GM13977 (cell line): ENCODE measurements at places on chromosomes 4 and X.

GRCh38 chr4:140286456-140286855, 87.0 kb upstream of the SCOC start:
- DNase-seq, result no peak

DNA sequence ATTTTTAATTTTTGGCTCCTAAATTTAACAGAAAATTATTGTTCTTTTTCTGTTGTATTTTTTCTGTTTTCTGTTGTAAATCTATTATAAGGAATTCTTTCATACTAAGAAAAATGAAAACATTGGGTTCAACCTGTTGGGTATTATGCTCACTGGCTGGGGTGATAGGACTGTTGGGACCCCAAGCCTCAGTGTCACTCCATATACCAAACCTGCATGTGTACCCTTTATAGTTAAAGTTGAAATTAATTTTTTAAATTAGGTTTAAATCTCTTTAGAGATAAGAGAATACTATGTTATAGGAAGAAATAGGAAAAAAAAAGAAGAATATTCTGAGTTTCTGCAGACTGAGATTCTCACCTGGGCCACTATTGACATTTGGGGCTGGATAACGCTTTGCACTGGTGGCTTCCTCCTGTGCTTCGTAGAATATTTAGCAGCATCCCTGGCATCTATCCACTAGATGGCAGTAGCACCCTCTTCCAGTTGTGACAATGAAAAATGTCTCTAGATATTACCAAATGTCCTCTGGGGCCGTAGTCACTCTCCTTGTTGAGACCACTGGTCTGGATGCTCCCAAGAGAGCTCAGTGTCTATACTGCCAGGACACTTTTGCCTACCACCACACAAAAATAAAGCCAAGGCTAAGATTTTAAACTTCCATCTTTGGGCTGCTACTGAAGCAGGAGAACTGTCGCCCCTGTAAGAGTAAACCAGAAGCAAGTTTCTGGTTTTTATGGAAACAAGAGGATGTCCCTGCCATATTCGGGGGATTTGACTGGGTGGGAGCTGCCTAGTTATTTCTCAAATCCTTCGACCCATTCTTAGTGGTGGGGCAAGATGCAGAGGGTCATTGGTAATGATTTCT, 22.4 kb upstream of the CLTRN start:
- DNase-seq, result peak; percentile 50

DNA sequence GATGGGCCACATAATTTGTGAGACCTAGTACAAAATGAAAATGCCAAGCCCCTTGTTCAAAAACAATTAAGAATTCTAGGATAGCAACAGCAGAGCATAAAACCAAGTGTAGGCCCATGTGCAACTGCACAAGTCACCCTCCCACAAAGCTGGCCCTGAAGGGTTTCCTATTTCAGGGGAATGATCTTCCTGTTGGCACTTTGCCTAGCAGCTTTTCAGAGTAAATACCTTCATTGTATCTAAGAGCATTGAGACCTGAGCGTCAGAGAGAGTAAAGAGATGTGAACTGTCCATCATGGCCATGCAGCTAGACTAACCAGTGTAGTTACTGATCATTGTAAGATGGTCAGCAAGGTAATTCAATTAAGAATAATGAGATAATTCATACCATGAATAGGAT, 113.6 kb downstream of the CNKSR2 start:
- DNase-seq, result no peak

DNA sequence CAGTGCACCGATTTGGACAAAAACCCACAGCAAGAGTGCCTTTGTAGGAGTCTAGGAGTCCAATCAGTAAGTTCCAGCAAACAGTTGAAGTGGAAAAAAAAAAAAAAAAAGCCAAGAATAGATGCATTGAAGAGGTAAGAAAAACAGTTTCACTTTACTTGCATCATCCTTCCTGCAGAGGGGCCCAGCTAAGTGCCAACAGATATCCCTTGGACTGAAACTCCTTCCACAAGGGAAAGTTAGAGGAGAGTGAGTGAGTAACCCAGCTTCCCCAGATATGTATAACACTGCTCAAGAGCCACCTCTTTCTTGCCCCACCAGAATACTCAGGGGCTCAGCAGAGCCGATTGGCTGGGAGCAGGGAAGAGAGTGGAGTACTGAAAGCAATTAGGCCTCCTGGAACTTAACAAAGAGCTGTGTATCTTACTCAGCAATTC, 617.7 kb upstream of the SMIM31 start:
- no peak for DNase-seq

GRCh38 chr4:125231661-125232060, 83.1 kb upstream of the FAT4 start:
- DNase-seq, result no peak

GRCh38 chr4:118918388-118918787, 29.7 kb downstream of the SYNPO2 start:
- no peak for DNase-seq

DNA sequence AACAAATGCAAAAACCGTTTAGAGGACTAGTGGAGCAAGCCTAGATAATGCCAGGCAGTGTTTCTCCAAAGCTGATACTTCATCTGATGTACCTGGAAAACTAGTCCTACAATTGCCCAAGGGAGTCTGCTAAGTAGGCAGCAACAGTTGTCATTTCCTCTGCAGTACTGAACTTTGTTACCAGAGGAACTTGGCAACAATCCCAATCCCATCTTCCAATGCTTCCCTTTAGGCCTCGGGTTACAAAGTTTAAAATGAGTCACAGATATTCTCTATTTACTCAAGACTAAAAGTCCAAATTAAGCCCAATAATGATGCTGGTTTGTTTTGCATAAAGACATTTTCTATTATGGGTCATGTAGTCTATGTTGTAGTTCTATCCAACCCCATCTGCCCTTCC, 120.0 kb upstream of the GLRA2 start:
- DNase-seq, result no peak

- no peak for DNase-seq
Observed at GRCh38 chrX:13420545-13421183, 100.8 kb upstream of the ATXN3L start.

DNA sequence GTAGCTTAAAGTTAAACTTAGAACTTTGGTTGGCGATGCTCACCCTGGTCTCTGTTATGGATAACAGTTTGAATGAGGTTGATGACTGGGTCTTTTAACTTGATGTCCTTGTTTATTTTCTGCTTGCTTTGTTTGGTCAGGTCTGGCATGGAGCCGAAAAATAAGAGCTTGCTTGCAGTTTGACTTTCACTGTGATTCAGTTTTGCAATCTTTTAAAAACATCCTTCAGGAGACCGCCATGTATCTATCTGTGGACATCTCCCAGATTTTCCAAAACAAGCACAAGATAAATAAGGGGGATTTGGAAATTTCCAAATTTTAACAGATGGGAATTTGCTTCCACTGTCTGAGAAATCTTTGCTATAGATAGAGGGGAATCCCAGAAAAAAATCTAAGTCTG, 246.7 kb downstream of the PALLD start:
- no peak for DNase-seq

DNA sequence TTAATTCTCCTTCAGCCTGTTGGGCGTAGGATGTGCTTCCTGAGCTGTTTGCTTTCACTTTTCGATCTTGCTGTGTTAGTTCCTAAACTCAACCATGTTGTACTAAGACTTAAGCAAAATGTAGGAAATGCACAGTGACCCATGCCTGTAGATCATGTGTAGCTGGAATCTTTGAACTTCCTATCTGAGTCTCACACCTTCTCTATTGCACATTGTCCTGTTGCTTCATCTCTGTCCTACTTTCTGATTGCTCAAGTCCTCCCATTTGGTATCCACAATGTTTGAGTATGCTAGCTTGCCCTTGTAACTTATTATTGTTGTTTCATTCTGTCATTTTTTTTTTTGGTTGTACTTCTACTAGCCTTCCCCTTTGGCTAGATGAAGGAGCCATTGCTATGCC, 239.6 kb downstream of the PPP1R2C start:
- DNase-seq, result no peak

GRCh38 chr4:47721892-47722575, 115.8 kb downstream of the CORIN start:
- no peak for DNase-seq

DNA sequence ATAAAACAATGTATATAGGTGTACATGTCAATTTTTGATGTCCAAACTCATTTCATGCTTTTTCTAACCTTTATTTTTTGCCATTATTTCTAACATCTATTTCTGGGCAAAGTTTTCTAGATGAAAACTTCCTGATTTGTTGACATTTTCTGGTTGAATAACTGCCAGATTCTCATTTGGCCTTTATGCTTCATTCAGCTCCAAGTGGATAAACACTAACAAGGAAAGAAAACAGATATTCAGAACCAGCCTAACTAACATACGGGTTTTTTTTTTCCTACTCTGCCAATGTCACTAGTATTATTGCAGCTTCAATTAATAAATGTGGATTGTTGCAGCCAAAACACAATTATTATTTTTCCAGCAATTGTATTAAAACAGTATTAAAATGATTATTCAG, 50.9 kb upstream of the RAP1GDS1 start:
- DNase-seq, result no peak

DNA sequence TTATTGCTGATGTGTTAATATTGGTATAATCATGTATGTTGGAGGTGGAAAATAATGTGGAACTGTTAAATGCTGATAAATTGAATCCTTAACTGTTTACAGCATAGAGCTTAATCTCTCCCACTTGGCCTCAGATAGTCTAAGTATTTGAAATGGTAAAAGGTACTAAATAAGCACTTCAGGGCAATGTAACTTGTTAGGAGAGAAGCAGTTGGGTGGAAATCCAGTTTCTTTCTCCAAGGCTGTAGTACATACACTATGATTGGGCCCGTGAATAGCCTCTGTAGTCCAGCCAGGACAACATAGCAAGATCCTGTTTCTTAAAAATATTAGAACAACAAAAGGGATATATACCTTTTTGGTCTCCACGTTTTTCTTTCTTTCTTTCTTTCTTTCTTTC, 39.7 kb downstream of the NUDT9 start:
- no peak for DNase-seq

DNA sequence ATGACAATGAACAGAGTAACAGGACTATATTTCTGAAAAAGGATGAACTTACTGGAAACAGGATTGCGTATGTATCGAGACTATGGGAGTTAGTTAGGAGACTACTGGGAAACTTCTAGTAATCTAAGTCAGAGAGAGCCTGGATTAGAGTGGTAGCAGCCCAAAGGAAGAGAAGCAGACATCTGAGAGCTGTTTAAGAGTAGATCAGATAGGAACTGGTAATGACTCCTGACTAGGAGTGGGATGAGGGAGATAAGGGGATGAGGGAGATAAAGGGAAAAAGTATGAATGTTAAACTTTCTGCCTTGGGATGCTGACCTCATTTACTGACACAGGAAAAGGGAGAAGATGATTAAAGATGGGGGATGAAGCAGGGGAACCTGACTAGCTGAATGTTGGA, 116.2 kb downstream of the PDE5A start:
- DNase-seq, result no peak

DNA sequence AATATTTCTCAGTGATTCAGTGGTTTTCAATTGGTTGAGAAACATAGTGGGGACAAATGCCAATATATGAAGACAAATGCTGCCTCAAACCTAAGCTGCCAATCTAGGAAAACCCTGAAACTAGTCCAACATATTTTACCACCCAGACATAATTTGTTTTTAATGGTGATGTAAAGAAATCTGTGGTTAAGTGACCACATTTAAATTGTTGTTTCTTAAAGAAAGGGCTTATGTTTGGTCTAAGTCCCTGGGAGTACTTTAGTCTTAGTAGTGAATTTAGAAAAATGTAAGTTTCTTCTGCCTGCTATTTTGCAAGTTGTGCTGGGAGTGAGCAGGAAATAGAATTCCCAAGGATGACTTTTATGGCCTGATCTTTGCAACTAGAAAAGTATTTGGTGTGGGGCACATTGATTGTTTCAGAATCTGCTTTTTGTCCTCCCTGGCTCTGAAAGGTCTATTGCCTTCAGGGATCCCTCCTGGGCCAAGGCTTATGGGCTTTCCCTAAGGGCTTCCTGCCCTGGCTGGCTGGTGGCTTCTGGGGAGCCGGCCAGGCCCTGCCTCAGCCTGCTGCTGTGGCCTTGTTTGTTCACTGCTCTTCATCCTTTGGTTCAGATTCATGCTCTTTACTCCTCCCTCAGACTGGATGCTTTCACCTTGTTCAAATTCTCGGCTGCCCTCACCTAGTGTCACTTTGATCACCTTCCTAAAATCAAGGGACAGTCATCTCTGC, 169.8 kb upstream of the JADE1 start:
- DNase-seq, result no peak

- DNase-seq, result no peak
Observed at GRCh38 chr4:95217197-95217596, 331.6 kb downstream of the UNC5C start.

GRCh38 chrX:74520896-74521295, 93.5 kb downstream of the RLIM start:
- no peak for DNase-seq

DNA sequence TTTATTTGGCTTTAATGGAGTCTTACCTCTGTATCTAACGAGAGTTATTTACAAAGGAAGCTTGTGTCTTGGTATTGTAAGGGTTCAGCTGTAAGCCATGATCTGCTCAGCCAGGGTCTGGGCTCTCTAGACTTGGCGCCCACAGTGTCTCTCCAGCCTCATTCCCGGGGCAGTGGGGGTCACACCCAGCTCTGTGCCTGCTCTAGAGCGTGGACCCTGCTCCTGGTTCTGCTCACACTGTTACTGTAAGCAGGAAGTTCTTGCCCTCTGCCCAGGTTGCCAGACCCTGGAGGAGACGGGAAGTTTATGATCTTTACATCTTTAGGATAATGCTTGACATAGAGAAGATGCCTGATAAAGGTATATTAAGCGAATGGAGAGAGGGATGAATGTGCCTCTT, 235.7 kb downstream of the PTTG2 start:
- no peak for DNase-seq

- DNase-seq, result peak; percentile 38
Observed at GRCh38 chr4:103498161-103499070, 221.4 kb downstream of the TACR3 start.

DNA sequence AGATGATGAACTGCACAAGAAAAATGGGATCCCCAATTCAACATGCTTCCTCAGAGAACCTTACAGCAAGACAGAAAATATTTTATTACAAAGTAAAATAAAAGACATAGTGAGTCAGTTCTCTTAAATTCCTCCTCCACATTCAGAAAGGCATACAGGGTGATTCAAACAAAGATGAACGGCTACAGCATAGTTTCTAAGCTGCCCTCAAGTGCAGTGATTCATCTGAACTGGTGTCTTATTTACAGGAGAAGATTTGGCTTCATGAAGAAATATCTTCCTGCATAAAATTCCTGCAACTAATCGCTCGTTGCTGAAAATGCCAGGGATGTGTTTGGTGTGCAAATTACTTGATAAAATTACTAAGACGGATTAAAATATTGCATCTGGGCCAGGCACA, 103.6 kb downstream of the PRKX start:
- no peak for DNase-seq
